Left renal cortex interstitium (tissue), 4 donors: ENCODE measurements at places on chromosomes 3 and 15. TPM values are rescaled to one million over a fixed set of nuclear protein-coding genes. Genes with fewer than 3 reads are reported as not detected.

The SHISA5 gene
- polyA plus RNA-seq, result 113 TPM

The MYZAP gene
- polyA plus RNA-seq, result 5.4 TPM

The USF3 gene
- 21.9 TPM for polyA plus RNA-seq

The RPL35A gene
- 1,493 TPM for polyA plus RNA-seq

The SETMAR gene
- polyA plus RNA-seq, result 32.4 TPM

The WDR93 gene
- 2.4 TPM for polyA plus RNA-seq

The PRR20G gene
- polyA plus RNA-seq, result not detected

The ADGRG7 gene
- 0.25 TPM for polyA plus RNA-seq

The SLC25A36 gene
- polyA plus RNA-seq, result 157 TPM

The PODXL2 gene
- polyA plus RNA-seq, result 42.0 TPM

The SLC51B gene
- 11.7 TPM for polyA plus RNA-seq

The SLCO2A1 gene
- 16.8 TPM for polyA plus RNA-seq

The NSMCE3 gene
- polyA plus RNA-seq, result 9.3 TPM

The IMPG2 gene
- 0.69 TPM for polyA plus RNA-seq

The VILL gene
- polyA plus RNA-seq, result 12.2 TPM

The PPP2R3A gene
- polyA plus RNA-seq, result 20.7 TPM

The MORC1 gene
- 0.51 TPM for polyA plus RNA-seq

The GOLGA8M gene
- 2.4 TPM for polyA plus RNA-seq

The ARHGEF3 gene
- polyA plus RNA-seq, result 80.8 TPM

The OSTN gene
- polyA plus RNA-seq, result 8.3 TPM

The ZSCAN29 gene
- 32.2 TPM for polyA plus RNA-seq

The TRIP4 gene
- 34.7 TPM for polyA plus RNA-seq

The SPINK8 gene
- 0.31 TPM for polyA plus RNA-seq

The IL17RE gene
- 13.3 TPM for polyA plus RNA-seq

The RNF13 gene
- 86.4 TPM for polyA plus RNA-seq

The TMC3 gene
- 0.43 TPM for polyA plus RNA-seq

The ARPP21 gene
- polyA plus RNA-seq, result 1.1 TPM

The XIRP1 gene
- 0.06 TPM for polyA plus RNA-seq

The RASL12 gene
- polyA plus RNA-seq, result 7.4 TPM
